ENCODE measurements at places on chromosomes 2 and 18.

DNA sequence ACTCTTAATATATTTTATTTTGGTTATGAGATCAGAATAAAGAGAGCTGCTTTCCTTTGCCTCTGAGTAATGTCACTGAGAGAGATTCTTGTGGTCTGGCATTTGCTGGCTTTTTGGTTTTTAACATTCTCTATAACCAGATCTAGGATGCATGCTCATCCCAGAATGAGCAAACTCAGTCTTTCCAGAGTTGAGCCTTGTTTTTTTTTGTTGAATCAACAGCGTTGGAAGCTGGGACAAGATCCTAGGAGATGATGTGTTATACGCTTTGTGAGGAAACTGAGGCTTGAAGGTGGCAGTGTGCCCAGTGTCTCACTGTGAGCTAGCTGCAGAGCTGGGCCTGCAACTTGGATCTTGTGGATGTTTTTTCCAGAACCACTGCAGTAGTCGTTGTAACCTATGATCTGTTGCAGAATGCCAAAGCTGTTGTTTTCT, 19.5 kb downstream of the MYO1B start:
- DNase-seq = no peak

DNA sequence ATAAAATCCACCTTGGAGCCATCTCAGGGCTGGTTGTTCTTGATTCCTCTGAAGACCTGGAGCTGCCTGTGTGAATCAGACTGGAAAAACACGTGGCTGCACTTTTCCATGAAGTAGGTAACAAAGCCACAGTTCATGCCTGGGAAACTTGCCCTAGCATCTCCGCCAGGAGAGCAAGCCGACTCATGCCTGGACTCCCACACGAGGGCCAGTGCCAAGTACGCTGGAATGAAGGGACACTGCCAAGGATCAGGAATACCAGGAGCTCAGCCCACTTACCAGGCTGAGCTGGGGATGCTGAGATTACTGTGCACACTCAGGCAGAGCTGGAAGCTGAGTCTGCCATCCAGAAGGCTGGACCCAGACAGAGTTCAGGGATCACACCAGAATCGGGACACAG, 10.9 kb upstream of the FHL2 start:
- DNase-seq = no peak

DNA sequence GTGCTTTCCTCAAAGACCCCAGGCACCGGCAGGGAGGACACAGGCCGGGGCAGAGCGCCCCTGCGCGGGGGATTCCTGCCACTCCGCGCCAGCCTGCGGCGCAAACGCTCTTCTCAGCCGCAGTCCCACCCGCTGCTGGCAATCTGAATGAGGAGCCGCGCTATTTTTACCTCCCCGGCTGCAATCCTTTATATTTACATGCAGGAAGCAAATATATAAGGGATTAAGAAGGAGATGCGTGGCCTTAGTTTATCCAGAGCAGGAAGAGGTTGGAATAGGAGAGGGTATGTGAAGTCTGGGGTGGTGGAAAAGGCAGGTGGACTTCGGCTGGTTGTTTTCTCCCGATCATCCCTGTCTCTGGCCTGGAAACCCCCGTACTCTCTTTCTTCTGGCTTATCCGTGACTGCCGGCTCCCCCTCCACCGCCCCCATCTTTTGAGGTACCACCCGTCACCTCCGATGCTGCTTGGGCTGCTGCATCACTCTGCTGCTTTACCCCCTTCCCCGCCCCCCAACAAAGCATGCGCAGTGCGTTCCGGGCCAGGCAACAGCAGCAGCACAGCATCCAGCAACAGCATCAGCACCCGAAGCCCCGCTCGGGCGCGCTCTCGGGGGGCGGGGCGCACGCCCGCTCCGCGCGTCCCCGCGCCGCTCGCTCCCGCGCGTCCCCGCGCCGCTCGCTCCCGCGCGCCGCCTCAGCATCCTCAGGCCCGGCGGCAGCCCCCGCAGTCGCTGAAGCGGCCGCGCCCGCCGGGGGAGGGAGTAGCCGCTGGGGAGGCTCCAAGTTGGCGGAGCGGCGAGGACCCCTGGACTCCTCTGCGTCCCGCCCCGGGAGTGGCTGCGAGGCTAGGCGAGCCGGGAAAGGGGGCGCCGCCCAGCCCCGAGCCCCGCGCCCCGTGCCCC, at the start of gene ADAM23:
Gene ADAM23 (plus strand): TSS at position 700 of the 902 bp plus-strand sequence. CDS start 335 bp downstream, outside the sequence.
- DNase-seq = no peak

- no peak for DNase-seq
Measured at GRCh38 chr18:29982218-29982617, 1060.3 kb downstream of the DSC3 start.

GRCh38 chr18:75904416-75904815, 476.9 kb upstream of the SMIM21 start:
- DNase-seq = no peak

- no peak for DNase-seq
Measured at GRCh38 chr2:30695749-30696148, 111.5 kb downstream of the CAPN13 start.

DNA sequence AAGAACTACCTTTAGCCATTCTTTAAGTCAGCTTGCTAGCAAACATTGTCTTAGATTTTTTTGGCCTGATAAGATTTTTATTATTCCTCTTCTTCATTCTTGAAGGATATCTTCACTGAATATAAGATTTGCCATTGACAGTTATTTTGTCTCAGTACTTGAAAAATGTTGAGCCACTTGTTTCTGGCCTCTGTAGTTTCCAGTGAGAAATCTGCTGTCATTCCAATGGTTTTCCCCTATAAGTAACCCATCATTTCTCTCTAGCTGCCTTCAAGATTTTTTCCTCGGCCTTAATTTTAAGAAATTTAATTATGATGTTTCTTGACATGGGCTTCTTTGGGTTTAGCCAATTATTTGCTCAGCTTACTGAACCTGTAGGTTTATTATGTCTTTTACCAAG, 32.6 kb downstream of the ACOXL start:
- DNase-seq = no peak

GRCh38 chr2:231191896-231192872, 6.2 kb upstream of the ARMC9 start:
- no peak for DNase-seq

GRCh38 chr2:69012310-69013141, 453 bp upstream of the ANTXR1 start:
- peak; percentile 51 for DNase-seq

GRCh38 chr18:35406666-35407065, 29.5 kb upstream of the ZNF396 start:
- no peak for DNase-seq

DNA sequence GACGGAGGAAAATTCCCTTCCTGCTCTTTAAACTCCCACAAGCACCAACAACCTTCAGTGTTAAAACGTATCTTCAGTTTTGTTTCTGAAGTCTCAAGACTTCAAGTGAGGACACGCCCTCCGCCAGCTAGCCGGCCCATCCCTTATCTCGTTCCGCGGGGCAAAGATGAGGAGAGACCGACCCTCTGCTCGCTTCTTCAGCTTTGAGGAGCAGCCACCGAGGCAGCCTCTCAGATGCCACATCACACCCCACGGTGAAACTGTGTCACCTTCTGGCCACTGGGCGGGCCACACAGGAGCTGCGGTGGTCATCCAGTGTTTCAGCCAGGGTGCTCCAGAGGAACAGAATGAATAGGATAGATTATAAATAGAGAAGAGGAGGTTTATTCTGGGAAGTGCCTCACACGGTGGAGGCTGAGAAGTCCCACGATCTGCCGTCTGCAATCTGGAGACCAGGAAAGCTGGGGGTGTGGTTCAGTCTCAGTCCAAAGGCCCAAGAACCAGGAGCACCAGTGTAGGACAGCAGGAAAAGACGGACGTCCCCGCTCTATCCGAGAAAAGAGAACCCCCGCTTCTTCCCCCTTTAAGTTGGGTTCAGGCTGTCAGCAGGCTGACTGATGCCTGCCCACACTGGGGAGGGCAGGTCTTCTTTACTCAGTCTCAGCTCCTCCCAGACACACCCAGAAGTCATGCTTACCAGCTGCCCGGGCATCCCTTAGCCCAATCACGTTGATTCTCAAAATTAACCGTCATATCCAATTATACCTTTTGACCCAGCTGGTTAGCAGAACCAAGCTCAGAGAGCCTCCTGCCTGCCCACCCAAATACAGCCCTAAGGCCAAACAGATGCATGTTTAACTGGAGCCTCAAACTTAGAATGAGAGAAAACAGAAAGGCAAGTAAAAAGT, 399.7 kb upstream of the ID2 start:
- DNase-seq = no peak

- DNase-seq = peak; percentile 54
Measured at GRCh38 chr18:23703057-23703986, 14.1 kb downstream of the LAMA3 start.

DNA sequence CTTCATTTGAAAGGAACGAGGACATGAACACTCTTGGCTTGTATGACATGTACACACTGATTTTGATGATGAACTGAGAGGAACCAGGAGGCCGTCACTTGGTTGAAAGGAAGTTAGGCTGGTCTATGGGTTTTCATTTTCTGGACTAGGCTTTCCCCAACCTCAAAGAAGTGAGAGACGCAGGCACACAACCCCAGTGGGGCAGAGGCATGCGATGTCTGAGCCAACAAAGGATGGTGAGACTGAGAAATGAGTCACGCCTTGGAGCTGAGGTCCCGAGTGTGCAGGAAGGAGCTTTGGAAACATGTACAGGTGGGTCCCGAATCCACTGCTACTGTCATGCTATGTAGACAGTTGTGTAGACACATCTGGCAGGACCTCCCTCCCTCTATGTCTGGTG, 24.1 kb downstream of the SIGLEC15 start:
- no peak for DNase-seq

GRCh38 chr2:229071292-229071976, 199.7 kb downstream of the PID1 start:
- no peak for DNase-seq

GRCh38 chr2:241147336-241147735, 1.9 kb downstream of the PASK start:
- DNase-seq = no peak

GRCh38 chr2:217993817-217994463, 8.9 kb downstream of the TNS1 start:
- peak; percentile 8 for DNase-seq

DNA sequence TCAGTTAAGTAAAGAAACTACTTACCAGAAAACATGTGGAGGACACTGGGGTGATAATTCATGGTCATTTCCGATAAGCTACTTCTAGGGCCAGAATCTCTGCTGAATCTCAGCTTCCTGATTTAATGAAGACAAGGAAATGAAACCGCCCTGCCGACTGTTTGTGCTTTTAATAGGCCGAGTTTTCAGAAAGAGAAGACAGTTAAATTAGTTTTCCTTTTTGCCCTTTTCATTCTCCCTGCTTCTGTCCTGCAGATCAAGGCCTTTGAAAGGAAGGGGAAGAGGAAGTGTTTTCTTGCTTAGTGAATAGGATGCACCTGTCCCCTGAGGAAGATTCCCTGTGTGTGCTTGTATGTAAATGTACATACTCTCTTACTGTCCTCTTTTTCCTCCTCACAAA, 126.6 kb downstream of the SH3RF3 start:
- DNase-seq = no peak

- DNase-seq = peak; percentile 59
Measured at GRCh38 chr2:173210270-173211196, 134.9 kb downstream of the MAP3K20 start.

DNA sequence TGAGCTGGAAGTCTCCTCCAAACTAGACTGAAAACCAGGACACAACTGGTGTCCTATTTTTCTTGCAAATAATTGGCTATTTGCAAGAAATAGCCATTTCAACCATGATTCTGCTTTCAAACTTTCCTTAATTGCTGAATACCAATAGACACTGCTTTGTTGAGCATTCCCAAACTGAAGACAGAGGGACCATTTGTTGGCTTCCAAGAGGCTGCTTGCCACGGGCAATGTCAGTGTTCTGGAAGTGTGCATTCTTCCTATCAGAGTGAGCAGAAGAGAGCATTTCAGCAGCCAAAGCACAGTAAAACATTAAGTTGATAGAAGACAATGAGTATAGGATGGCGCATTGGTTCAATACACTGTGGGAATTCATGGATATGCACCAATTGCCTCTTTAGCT, 360.5 kb upstream of the RGPD4 start:
- DNase-seq = no peak

DNA sequence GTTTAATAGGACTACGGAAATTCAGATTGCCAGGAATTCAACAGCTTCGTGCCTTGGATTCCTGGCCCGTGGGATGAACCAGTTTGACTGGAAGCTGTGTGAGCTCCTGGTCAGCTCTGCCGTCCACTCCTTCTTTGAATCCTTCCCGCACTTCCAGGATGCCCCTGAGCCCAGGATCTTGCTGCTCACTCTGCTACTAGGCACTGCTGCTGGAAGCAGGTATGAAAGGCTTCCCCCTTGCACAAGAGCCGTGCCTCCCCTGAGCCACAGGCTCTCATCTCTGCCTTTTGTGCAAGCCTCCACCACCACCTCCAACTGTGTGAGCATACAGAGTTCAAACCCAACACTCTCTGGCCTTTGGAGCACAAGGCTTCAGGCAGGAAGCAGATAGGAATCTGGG, 34.9 kb downstream of the EN1 start:
- DNase-seq = no peak

DNA sequence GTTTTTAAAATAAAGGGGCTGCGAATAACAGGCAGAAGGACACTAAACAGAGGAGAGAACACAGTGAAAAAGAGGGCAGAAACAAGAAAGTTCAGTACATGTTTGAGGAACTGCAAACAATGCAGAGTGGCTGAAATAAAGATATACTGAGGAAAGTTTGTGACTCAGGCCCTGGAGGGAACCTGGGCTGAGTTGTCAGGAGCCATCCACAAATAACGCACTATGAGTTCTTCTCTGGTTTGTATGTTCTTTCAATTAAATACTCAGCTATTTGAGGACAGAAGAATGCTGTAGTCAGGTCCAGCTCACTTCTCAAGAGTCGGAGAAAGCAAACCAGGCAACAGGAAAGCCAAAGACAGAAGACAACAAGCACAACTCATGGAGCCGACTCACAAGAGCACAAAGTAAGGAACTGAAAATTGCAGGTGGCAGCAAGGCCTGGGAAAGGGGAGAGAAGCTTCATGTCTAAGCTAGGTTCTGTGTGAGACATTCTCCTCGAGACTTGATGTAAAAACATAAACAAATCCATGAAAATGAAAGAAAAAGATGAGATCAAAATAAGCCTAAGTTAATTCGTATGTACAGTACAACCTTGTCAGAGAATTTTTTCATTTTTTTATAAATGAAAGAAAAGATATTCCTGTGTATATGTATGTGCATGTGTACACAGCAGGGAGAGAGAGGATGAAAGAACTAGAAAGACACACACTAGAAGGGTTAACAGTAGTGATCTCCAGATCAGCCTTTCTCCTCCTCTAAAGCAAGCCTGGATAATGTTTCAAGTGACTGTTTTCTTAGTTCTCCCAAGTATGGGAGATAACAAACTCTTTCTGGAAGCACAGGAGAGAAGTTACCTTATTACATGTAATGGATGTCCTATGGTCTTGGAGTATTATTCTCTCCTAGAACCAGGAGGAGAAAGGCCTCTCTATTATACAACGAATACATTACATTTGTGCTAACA, 41.5 kb downstream of the CHN1 start:
- DNase-seq = no peak

- no peak for DNase-seq
Measured at GRCh38 chr18:80231151-80231550, 16.2 kb downstream of the PARD6G start.

DNA sequence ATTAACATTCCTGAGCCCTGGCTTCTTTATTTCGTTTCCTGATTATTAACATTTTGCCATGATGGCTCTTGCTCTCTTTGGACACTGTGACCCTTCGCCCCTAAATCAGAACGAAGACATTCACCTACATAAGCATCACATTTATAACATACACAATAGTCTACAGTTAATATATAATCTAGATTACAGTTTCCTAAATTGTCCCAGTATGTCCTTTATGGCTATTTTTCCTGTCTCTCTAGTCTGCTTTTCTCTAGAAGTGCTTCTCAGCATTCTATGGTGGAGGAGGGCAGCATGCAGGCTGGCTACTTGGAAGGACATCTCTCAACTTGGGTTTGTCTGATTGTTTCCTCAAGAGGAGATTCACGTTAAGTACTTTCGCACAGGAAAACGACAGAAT, 49.9 kb downstream of the FAM210A start:
- DNase-seq = no peak
